Suppressor macrophage (primary cell): ENCODE measurements at places on chromosomes 6 and 20.
A peak's percentile ranks its signal among the peaks of the same experiment; 100 is the strongest.

GRCh38 chr6:25423358-25423757 lies 144.2 kb downstream of the CARMIL1 start:
- DNase-seq = no peak

- DNase-seq = no peak
These were observed 113.2 kb upstream of the BEND6 start for GRCh38 chr6:56841751-56842150.

GRCh38 chr20:39259010-39259803 lies 297.1 kb downstream of the DHX35 start:
- DNase-seq = no peak

GRCh38 chr6:11392778-11393507 lies 144.6 kb upstream of the TMEM170B start:
- peak; percentile 54 for DNase-seq

DNA sequence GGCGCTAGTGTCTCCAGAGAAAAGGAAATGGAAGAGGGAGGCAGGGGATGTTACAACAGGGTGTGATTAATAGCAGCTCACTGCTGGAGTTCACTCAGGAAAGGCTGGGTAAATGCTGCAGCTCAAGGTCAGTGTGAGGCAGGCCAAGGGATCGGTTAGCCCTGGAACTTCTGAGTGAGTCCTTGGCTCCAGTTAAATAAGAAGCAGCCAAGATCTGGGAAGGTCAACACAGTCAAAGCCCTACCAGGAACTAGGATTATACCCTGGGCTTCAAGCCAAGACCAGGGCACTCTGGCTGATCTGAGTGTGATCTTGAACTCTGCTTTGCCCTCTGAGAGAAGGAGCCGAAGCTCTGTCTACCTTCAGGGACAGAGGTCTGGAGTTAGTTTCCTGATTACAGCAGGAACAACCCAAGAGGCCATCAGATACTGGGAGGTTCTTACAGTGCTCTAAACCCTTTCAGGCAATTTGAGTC lies 44.3 kb downstream of the TPD52L1 start:
- peak; percentile 50 for DNase-seq

DNA sequence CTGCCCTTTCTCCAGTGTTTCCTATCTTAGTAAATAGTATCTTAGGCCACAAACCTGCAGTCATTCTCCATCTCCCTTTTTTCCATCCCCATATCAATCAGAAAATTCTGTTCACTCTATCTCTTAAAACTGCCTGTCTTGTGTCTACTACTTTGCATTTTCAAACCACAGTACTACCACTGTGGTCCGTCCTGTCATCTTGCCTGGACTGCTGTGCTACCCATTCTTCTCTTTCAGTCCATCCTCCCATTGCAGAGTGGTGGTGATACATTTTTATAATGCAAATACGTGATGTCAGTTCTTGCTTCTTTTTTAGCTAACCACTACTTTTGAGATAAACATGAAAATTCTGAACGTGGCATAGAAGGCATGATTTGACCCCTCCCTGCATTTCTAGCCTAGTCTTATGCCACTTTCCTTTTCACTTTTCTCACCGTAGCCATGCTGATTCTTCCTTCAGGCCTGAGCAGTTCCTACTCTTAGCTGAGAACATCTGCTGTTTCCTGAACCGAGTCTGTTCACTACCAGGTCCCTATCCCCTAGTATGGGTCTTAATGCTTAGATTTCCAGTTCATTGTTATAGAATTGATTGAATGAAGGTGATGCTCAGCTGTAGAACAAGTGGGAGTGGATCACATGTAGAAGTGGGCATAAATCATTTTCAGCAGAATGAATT lies 13.8 kb downstream of the TBPL1 start:
- no peak for DNase-seq

GRCh38 chr6:161917645-161918044 lies 643.8 kb upstream of the AGPAT4 start:
- no peak for DNase-seq

- DNase-seq = no peak
These were observed 186.9 kb downstream of the HIVEP2 start for GRCh38 chr6:142757852-142758628.

- DNase-seq = no peak
These were observed 265.5 kb downstream of the DLL1 start for GRCh38 chr6:170025341-170025911.

DNA sequence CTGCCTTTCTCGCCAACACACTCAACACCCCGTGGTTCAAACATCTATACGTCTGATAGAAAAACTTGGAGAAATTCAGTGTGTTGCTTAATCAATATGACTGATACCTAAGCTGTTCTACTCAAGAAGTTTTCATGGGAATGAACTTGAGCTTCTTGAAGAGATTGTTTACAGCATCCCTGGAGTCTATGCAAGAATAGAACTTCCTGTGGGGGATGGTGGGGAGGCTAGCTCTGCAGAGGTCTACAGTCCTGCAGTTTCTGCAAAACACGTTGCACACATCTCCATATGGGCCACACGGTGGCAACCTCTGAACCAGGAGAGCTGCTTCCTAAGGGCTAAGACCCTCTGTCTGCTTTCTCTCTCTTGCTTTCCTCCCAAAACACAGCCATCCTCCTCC lies 32.7 kb upstream of the FANCE start:
- DNase-seq = no peak

GRCh38 chr20:45392733-45393132 lies 14.6 kb upstream of the TP53TG5 start:
- DNase-seq = no peak

GRCh38 chr20:19232997-19233794 lies 20.8 kb downstream of the SLC24A3 start:
- peak; percentile 42 for DNase-seq

- no peak for DNase-seq
These were observed 63.2 kb upstream of the DUSP22 start for GRCh38 chr6:228881-229651.

DNA sequence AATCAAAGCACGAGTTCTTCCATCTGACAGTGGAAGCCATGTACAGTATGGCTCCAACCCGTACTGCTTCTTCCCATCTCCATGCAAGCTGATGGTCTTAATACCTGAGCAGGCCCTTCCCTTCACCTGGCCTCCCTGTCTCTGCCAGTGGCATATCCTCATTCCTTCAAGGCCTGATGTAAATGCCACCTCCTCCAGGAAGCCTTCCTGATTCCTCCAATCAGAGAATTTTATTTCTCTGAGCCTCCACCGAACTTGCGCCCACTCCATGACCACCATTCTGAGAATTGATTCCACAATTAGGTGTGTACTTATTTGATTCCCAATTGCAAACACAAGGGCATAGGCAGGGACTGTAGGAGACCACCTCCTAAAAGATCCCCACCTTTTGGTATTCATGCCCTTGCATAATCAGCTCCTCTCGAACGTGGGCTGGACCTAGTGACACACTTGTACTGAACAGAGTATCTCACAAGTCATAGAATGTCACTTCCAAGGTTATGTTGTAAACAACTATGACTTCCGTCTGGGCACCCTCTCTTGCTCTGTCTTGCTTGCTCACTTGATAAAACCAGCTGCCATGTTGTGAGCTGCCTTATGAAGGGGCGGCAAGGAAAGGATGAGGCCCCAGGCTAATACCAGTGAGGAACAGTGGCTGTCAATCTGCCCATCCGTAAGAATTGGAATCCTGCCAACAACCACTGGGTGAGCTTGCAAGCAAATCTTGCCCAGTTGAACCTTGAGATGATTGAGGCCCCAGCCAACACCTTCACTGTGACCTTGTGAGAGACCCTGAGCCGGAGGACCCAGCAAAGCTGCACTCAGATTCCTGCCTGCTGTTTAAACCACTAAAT lies 38.8 kb downstream of the CPNE5 start:
- DNase-seq = no peak

DNA sequence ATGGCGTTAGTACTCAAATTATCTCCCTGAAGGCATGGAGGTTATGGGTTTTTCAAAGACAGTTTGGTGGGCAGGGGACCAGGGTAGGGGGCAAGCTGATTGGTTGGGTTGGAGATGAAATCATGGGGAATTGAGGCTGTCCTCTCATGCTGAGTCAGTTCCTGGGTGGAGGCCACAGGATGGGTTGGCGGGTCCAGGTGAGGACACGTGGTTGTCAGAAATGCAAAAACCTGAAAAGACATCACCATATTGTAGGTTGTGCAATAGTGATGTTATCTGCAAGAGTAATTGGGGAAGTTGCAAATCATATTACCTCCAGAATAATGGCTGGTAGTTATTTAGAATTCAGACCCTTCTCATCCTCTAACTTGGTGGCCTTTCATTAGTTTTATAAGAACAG lies 30.1 kb downstream of the GPX6 start:
- no peak for DNase-seq
